ENCODE measurements at places on chromosomes 16 and 17.

GRCh38 chr17:7294614-7295153 lies at the start of gene YBX2:
Gene YBX2 (minus strand): TSS chr17:7294639. CDS start chr17:7294500, 139 bp downstream.
- DNase-seq: no peak

DNA sequence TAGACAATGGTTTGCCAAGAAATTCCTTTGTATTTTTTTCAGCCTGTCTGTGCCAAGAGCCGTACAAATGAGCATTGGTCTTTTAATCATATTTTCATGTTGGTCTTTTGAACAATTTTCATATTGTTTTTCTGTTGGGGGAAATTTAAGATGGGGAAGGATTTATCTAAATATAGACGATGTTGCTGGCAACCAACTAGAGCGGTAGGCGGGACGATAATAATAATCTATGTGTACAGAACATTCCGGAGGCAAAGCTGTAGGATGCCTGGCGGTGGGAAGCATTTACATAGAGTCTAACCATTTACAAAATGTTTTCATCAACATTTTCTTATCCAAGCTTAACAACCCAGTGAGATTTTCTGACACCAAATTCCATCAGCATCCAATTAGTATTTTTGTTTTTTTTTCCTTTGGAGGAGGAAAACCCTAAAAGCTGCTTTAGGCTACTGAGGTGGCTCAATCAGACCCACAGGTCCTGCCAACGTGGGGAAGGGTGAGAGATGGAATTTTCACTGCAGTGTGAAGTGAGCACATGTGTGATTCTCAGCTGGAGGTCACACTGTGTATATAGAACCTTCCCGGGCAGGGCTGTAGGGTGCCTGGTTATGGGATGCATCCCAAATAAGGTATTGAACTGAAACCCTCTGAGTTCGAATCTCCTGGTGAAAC lies 11.7 kb upstream of the SEC14L1 start:
- no peak for DNase-seq

GRCh38 chr17:69508814-69509213 lies 94.3 kb downstream of the MAP2K6 start:
- DNase-seq: no peak

DNA sequence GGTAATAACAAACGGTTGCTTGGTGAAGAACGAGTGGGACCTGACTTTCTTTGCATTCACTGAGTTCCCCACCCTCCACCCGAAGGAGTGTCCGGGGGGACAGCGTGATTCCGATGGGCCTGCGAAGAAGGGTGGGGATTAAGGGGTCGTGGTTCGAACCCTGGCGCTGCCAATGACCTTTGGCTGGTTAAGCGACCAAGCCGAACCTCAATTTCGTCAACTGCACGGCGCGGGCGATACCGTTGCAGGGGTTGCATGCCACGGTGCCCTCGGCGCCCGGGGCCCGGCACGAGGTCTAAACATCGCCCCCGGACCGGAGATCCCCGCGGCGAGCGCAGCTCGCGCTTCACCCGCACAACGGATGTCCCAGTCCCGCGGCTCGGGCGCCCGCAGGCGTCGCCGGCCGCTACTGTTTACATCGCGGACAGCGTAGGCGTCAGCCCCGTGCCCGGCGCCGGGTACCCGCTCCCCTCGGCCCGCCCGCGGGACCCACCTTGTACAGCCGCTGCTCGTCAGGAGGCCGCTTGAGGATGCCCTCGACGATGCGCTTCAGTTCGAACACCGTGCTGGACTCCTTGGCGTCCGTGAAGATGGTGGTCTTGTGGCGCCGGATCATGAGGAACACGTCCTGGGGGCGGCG lies 460 bp downstream of the ELOB start:
- no peak for DNase-seq

- no peak for DNase-seq
Observed at GRCh38 chr16:86566966-86567700, 504 bp downstream of the FOXC2 start.

- no peak for DNase-seq
Observed at GRCh38 chr17:31328160-31328535, 6.7 kb upstream of the EVI2A start.

Measured in occipital lobe (tissue), 3 donors.